ENCODE measurements at places on chromosomes 12 and 14. TPM values are rescaled to one million over a fixed set of nuclear protein-coding genes. Genes with fewer than 3 reads are reported as not detected.

The LIN7A gene
- total RNA-seq = 0.56 TPM

The SOX5 gene
- 0.14 TPM for total RNA-seq

The FAM90A1 gene
- not detected for total RNA-seq

The HOXC4 gene
- total RNA-seq = not detected

The NEDD1 gene
- 25.9 TPM for total RNA-seq

The CCDC60 gene
- total RNA-seq = not detected
